ENCODE measurements at places on chromosomes 6 and 20.

DNA sequence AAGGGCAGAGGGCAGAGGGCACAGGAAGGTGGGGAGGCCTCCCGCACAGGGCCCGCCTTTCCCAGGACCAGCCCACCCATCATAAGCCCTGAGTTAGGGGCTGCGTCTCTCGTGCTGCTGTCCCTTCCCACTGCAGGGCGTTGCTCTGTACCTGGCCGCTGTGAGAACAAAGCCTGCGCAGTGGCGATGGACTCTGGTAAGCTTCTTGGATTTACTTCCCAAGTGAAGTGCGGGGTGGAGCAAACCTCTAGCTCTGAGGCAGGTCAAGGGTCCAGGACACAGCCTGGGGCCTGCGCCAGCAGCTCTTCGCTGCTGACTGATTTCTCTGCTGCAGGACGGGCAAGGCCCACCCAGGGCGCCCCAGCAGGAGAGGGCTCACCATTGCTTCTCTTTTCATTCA is 23.9 kb downstream of the INSM1 start:
- DNase-seq: no peak

DNA sequence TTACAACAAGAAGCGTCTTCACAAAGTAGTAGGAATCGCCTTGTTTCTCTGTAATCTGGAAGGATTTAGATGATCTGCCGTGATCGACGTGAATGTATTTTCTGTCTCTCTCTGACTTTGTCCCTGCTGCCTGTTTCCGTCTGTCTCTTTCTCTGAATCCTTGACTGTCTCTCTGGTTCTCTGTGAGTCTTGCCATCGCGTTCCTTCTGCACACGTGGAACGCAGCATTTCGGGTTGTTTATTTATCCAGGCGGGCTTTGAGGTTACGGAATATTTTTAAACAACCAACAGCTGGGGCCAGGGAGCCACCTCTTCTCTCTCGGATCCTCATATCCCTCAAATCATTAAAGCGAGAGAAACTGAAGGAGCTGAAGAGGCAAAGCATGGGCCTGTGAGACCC is 215.9 kb downstream of the ZDHHC14 start:
- DNase-seq: no peak

DNA sequence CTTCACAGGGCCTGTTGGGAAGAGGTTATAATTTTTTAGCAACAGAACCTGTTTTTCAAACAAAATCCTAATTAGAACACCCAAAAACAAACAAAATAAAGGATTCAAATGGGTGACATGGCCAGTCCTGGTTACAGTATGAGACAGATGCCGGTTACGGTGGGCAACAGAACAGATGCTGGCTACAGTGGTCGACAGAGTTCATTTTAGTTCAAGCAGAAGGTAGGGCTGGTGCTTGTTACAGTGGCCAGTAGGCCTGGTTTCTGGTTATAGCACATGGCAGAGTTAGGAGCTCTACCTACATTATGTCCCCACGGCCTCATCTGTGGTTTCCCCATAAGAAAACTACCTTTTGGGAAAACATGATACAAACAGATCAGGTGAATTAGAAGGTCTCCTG is 327.7 kb downstream of the LAMA2 start:
- DNase-seq: no peak

DNA sequence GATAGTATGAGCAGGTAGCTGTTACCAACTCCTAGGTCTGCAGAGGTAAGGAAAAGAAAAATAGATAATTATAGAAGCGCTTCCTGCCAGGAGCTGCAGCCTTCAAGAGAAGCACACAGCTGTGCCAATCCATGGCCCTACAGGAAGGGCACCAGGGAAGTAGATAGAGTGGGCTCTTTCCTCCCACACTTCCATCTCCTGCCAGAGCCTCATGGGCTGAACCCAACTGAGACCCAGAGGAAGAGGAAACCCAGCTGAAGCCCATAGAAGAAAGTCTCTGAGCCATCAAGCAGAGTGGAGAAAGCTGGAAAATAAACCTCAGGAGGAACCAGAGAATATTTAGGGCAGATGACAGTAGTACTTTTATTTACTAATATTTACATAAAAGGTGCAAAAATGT is 146.7 kb upstream of the ATXN1 start:
- no peak for DNase-seq

GRCh38 chr6:149235130-149235561 is 82.4 kb upstream of the TAB2 start:
- no peak for DNase-seq

GRCh38 chr6:154478021-154478700 is 32.3 kb downstream of the CNKSR3 start:
- DNase-seq: no peak

- DNase-seq: no peak
Measured at GRCh38 chr6:108734271-108734922, 113.8 kb upstream of the ARMC2 start.

GRCh38 chr20:33910056-33910455 is 83.7 kb upstream of the RALY start:
- DNase-seq: no peak

GRCh38 chr6:76790045-76790796 is 673.1 kb downstream of the HTR1B start:
- no peak for DNase-seq

- no peak for DNase-seq
Measured at GRCh38 chr6:170140129-170140528, 150.7 kb downstream of the DLL1 start.

- DNase-seq: no peak
Measured at GRCh38 chr6:148240461-148240840, 102.2 kb upstream of the SASH1 start.

- DNase-seq: no peak
Measured at GRCh38 chr6:14174996-14175395, 57.4 kb downstream of the CD83 start.

- no peak for DNase-seq
Measured at GRCh38 chr20:7930343-7930742, 9.9 kb downstream of the HAO1 start.

DNA sequence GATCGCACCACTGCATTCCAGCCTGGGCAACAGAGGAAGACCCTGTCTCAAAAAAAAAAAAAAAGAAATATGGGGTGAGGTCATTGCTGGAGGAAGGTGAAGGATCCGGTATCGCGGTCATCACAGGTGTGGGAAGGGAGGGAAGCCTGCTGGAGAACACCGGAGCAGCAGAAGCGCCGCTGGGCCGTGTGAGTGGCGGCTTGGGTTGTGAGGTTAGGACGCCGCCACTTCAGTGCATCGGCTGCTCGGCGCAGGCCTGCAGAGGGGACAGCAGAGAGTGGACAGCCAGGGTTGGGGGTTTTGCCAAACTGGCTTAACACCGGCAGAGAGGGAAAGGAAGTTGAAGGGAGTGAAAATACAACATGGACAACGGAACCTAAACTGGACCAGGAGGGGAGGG is 5.4 kb downstream of the TLDC2 start:
- DNase-seq: no peak

GRCh38 chr6:65633501-65633900 is 73.5 kb downstream of the EYS start:
- no peak for DNase-seq

DNA sequence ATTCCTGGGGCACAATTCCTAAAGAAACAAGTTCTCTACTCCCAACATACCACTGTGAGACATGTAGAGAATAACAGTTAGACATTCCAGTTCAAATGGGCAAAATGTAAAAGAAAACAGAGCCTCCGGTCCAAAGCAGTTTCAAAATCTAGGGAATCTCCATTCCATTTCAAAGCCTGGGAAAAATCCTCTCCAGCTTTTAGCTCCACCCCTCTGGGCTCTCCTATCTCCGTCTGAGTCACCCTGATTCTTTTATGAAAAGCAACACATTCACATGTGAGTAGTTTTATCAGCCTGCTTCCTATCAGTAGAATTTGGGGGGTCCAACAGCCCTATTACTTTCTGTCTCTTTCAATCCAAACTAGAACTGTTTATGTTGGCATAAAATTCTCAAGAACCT is 3.7 kb downstream of the CSNK2A1 start:
- no peak for DNase-seq

DNA sequence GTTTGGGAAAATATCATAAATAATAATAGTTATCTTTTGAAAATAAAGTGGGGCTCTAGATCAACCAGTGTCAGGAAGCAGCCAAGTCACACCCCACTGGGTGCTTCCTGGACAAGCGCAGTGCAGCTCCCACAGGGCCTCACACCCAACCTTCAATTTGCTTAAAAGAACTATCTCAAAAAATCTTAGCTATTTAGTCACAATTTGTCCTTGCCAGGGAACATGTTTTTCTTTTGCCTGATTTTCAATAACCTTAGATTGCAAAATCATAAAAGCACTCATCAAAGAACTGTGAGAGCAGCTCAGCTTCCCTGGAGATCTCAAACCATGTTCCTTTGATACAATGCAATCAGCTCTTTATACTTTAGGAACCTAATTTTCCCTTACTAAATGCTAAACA is 1.6 kb upstream of the NCOA7 start:
- DNase-seq: no peak

DNA sequence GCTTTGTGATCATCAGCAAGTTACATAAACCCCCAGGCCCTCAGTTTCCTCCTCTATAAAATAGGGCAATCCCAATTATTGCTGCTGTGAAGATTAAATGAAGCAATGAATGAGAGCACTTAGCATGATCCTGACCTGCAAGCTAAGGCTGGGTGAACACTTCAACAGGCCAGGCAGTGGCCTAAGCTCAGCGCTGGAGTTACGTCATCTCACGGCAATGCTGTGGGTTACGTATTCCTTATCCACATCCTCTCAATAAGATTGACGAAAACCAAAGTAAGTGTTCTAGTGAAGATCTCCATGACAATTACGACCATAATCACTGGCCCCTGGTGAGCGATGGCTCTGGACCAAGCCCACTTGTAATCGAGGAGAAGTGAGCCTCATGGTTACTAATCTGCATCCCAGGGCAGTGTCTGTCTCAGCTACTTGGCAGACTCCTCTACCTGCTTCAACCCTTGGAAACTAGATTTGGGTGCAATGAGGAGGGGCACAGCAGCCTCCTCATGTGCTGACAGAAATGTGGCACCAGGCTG is 274.1 kb upstream of the ARID1B start:
- no peak for DNase-seq

GRCh38 chr6:75428204-75428603 is 65.4 kb downstream of the FILIP1 start:
- DNase-seq: no peak

DNA sequence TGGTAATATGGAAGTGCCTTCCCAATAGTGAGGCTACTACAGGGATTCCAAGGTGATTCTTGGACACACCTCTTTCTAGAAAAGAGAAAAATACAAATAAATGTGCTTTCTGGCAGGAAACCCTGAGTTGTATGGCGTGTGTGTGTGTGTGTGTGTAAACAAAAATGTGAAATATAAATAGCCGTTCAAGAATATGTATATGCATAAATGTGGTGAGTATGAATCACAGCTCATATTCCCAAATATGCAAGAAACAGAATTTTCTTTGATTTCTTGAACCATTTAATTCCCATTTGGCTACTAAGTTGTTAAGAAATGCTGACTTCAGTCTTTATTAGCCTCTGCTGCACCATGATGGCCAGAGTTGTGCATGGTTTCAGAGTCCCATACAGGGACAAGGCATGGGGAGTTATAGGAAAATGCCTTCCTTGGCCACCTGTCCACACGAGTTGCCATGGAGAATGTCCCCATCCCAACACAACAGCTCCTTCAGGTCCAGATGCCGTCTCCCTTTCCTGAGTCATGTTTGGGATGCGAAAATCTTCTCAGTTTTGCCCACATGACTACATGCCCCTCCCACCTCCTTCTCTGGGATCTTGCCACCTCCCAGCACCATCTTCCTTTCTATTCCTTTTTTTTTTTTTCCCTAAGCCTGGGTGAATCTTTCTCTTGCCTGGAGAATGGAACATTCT is 312.4 kb upstream of the ECI2 start:
- DNase-seq: no peak

- no peak for DNase-seq
Measured at GRCh38 chr20:44692932-44693480, 22.2 kb upstream of the CCN5 start.

DNA sequence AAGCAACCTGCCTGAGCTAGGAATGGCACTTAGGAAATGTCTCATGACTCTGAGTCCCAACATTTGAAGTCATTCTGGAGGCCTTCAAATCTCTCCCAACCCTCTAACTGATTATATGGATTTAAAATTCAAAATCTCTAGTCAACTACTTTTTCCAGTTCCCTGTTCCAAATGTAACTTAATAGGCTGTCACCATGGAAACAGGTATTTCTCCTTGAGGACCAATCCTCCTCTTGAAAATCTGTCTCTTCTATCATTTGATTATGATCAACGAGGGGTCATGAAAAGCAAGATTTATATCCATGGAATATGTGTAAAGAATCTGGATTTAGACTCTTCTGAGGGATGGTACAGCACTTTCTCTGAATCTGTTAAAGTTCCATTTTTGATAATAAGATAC is 127.3 kb upstream of the DTNBP1 start:
- no peak for DNase-seq
